ENCODE measurements at places on chromosomes 7 and 10.

GRCh38 chr7:4958477-4959301 lies at the start of gene MMD2:
MMD2 (minus strand) TSS chr7:4959187; CDS start chr7:4959017, 170 bp downstream.
- DNase-seq = no peak

DNA sequence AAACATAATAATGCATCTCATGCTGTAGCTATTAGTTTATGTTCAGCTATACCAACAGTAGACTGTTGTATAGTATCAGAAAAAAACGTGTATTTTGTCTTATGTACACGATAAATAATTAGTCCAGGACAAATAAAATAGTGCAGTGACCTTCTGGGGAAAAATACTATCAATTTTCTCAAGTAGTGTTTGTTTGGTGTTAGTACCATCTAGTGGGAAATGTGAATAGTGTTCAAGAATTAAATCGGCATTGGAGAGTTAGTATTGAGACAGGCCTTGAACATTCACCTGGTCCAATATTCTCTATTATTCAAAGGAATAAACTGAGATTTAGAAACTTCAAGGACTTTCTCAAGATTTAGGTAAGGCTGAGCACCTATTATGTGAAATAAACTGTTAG lies 21.7 kb upstream of the OR2A5 start:
- no peak for DNase-seq

- no peak for DNase-seq
These were observed 1.8 kb downstream of the STARD3NL start for GRCh38 chr7:38179776-38180226.

DNA sequence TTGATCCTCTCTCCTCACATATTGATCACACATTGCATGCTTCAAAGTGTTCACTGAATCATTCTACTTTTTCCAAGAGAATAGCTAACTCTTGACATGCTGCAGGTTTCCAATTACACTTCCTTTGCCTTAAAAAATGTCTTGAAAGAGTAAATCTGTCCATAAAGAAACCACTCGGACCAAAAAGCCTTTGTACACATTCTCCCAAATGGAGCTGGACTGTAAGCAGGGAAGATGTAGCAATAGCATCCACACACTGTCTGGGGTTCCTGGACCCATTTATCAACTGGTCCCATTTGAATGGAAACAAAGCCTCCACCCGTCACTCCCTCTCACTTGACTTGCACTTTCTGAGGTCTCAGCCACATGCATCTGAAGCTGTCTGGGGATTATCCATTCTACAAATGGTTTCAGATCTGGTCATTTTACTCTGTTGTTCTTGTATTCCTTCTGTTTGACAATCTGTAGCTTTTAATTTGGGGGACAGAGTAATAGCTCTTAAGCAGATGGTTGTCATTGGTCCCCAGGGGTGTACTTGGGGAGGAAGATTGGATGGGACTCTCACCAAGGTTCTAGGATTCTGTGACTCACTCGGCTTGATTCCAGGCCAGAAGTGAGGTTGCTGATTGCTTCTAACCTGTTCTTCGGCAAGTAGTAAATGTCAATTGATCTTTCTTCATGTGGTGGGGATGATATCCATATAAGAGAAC lies 203.5 kb downstream of the HIBADH start:
- DNase-seq = no peak

GRCh38 chr10:101781984-101782810 lies 1.0 kb downstream of the NPM3 start:
- DNase-seq = no peak

DNA sequence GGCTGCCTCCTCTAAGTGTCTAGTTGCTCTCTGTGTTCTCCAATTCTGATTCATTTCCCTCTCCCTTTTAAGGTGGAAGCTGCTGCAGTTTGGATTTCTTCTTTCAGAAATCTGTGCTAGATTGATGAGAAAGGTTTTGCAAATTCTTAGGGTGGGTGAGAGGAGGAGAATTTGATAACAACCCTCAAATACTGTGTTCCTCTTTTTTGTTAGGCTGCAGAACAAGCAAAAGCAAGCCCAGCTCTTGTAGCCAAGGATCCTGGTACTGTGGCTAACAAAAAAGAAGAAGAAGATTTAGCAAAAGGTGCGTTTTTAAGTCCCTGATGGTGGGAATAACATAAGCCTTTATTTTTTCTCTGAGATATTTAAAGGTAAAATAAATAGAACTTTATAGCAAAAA lies 49.1 kb downstream of the STAM start:
- DNase-seq = no peak

DNA sequence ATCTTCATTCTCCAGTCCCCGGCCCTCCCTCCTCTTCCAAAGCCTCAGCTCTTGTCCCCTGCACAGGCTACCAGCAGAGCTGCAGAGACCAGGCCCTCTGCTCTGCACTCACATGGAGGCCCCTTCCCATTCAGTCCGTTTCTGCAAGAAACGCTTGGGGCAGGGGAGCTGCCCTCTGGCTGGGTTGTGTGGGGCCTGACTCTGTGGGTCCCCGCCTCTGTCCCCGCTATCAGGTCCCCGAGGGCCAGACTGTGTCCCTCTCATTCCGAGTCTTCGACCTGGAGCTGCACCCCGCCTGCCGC lies 1.5 kb downstream of the PCOLCE start:
- no peak for DNase-seq

DNA sequence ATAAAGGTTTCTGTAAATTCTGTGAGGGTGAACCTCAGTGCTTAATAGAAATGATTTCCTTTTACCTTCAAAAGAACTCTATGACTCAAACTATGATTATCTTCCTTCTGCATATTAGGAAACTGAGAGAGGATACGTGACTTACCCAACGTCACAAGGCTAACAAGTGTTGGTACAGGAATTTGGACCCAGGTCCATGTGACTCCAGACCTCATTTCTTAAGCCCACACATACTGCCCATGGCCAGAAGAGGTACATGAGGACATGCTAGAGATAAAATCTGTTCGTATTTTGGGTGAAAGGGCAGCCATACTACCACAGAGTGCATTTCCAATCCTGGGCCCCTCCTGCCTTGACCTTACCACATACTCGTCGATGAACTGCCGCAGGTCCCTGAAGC lies 61.5 kb upstream of the TM9SF3 start:
- no peak for DNase-seq

GRCh38 chr10:25178411-25178810 lies 3.6 kb downstream of the GPR158 start:
- DNase-seq = no peak

DNA sequence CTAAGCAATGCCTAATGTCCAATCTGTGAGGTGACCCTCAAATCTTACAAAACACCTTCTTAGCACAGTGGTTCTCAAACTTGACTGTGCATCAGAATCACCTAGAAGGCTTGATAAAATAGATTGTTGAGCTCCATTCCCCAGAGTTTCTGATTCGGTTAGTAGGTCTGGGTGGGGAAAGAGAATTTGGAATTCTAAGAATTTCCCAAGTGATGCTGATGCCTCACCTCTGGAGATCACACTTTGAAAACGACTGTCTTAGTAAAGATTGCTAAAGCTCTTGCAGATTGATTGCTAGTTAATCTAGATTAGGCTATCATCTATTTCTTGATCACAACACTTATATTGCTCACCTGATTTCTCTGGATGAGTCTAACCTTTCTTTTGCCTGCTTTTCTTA lies 126.6 kb downstream of the PCLO start:
- no peak for DNase-seq

DNA sequence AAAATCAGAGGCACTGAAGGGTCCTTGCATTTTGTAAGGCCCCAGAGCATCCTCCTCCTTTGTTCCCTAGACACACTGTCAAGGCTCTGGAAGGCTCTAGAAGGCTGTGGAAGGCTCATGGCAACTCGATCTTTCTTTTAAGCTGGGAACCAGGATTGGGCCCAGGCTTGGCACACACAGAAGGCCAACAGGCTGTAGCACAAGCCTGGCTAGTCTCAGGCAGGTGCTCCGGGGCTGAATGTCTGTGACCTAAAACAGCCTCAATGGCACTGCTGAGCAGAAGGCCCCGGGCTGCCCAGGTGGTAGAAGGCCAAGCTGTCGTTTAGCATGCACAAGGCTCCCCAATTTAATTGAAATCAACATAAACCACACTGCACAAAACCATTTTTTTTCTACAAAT lies 55.7 kb downstream of the PRKAG2 start:
- DNase-seq = no peak

DNA sequence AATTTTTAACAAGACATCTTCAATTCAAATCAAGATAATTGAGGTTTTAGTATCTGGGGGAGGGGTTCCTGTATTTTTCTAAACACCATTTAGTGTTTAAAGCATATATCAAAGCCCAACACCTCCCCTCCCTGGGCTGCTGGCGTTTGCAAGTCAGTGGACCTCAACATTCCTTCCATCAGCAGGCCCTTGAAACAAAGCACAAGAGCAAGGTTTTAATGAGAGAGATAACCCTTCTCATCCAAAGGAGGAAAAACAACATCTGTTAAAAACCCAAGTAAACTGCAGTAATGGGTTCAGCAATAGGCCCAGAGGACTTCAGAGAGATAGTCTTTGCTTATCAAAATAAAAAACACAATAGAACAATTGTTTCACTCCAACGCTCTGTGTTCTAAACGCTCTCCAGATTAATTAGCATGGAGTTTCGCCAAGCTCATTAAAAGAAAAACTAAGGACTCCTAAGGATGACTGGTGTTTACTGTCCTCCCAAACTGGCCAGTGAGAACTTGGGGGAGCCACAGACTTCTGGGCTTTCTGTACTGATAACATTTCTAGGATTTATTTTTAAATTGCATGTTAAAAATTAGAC lies 2.5 kb downstream of the JCAD start:
- DNase-seq = no peak

DNA sequence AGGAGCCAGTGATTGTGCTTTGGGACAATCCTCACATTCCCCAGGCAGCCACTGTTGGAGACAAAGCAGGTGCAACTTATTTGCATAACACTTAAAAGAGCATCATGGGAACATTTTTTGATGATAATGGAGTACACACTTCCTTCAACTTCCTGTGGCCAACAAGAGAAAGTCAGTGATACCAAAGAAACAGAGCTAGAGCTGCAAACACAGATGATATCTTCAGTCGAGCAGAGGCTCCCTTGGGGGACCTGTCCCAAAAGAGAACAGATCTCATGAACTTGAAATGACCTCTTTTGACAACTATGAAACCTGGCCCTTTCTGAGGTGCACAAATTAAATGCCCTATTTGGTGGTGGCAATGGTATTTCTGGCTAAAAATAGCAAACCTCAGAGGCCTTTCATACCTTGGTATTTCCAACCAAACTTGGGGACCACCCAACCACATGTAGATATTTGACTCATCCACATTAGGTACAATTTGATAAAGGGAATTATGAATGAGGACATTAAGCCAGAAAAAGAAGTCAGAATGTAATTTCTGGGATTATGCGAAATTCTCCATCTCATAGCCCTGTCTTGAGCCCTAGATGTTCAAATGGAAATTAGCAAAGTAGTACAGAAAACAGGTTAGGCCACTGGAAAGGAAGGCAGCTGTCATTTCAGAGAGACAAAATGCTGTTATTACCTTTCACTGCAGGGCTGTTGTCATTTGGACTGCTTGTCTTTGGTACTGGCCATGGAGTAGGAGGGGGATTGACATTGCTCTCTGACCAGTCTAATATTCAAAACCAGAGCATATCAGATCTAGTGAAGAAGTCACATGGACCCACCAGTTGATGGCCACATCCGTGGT lies 146.2 kb downstream of the ICA1 start:
- DNase-seq = no peak

DNA sequence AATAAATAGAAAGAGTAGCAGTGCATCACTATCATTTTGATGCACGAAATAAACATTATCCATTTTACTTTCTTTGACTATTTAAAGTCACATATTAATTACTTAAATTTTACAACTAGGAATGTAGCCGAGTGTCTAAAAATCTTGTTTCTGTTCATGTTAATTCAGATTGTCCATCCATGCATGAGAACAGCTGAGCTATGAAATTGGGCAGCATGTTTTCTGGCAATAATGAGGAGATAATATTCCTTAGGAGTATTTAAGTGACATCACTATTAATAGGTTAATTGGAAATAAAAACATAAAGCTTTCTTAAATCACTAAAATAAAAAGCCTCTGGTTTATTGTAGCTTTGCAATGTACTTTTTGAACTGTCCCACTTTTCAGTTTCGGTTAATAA lies 293.8 kb downstream of the PHTF2 start:
- no peak for DNase-seq

DNA sequence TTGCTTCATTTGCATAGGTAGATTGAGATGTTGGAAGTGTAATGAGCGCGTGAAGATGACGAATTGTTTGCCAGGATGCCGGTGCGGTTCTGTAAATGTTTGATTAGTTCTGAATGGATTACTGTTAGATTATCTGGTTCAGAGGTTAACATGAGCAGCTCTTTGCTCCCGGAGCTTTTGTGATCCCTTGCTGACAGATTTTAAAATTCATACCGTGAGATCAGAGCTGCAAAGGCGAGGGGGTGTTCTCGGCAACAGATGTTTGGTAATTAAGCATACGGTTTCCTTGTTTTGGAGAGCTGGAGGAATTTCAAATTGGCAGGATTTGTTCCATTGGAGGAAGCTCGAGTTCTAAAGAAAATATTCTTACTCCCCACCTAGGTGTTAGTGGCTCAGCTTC lies 237.8 kb upstream of the GPR26 start:
- no peak for DNase-seq

DNA sequence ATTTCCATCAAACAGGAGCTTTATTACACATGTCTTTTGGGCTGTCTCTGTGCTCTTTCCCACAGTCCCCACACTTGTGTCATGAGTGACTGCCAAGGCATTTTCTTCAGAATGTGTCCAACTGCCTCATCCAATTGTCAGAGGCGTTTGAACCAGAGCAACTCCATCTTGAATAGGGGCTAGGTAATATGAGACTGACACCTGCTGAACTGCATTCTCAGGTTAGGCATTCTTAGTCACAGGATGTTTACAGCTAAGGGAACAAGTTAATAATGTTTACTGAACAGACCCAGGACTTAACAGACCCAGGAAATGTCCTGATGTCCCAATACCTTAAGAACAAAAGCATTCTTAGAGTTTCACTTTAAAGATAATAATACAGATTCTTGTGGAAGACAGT lies 595.5 kb downstream of the REEP3 start:
- no peak for DNase-seq

DNA sequence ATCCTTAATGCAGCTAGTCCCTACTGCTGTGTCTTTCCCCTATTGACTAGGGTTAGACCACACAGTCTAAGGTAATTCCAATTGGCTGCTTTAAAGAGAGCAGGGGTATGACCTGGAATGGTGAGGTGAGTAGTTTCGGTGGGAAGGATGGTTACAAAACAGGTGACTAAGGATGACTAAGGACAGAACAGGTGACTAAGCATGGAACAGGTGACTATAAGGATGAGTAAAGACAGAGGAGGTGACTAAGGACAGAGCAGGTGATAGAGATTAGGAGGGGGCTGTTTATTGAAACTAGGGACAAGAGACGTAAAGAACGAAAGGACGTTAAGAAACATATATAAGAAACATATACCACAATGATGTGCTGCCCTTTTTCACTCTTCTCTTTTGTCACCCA lies 145.1 kb upstream of the TMEM106B start:
- no peak for DNase-seq

- no peak for DNase-seq
These were observed 90.4 kb downstream of the COBL start for GRCh38 chr7:51226063-51226755.

DNA sequence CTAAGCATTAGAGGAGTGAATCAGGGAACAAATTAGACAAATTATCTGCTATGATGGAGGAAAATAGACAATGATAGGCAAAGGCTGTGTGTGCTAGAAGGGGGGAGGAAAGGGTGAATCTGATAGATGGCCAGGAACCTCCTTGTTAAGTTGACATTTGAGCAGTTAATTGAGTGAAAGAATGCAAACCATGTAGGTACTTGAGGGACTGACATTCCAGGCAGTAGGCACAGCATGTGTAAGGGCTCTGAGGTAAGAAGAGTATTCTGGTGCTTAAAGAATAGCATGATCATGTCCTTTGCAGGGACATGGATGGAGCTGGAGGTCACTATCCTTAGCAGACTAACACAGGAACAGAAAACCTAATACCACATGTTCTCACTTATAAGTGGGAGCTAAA lies 48.6 kb upstream of the TES start:
- no peak for DNase-seq
